GM06990 (cell line): ENCODE measurements at places on chromosomes 12 and 14.

DNA sequence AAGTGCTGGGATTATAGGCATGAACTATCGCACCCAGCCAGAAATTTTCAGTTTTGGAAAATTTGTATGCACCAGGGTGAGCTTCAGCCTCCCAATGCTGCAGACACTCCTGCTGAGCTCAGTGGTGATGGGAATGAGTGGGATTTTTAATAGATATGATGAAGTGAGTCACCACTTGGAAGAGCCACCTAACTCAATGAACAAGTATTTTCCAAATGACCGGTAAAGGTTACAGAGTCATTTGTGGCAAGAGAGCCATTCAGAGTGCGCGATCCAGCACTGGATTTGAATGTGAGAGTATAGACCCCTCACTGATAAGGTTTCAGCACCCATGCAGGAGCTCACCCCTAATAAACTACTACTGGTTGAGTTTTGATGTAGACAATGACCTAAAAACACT is 100.7 kb downstream of the PPP2R5C start:
- no peak for DNase-seq

GRCh38 chr14:54549862-54550261 is 17.1 kb upstream of the SAMD4A start:
- no peak for DNase-seq

DNA sequence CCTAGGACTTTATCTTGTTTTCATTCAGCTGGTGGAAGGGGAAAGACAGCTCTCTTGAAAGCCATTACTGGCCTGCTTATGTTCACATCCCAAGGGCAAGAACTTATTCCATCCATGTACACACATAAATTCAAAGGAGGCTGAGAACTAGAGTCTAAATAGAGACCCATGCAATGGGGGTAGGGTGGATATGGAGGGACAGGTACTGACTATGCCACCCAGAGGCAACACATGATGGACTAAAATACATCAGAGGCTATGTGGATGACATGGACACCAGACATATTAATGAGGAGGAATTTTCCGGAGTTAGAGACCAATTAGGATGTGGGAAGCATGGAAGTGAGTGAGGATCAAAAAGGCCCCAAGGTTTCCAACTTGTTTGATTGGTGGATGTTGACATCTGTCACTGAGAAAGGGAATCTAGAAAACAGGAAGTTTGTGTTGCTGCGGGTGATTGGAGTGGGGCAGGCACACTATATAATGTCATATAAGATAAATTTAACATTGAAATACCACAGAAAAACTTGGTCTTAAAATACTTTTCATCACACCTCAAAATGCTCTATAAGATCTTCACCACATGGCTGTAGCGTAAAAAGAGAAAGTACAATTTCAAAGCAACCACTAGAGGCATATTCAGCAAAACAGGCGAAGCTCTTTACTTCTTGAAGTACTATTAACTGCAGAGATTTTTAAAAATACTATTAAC is 130.4 kb downstream of the GRIP1 start:
- DNase-seq: no peak

- no peak for DNase-seq
These were observed 8.7 kb upstream of the EML1 start for GRCh38 chr14:99784508-99784907.

GRCh38 chr12:122499991-122500684 is 594 bp downstream of the ZCCHC8 start:
- DNase-seq: no peak

DNA sequence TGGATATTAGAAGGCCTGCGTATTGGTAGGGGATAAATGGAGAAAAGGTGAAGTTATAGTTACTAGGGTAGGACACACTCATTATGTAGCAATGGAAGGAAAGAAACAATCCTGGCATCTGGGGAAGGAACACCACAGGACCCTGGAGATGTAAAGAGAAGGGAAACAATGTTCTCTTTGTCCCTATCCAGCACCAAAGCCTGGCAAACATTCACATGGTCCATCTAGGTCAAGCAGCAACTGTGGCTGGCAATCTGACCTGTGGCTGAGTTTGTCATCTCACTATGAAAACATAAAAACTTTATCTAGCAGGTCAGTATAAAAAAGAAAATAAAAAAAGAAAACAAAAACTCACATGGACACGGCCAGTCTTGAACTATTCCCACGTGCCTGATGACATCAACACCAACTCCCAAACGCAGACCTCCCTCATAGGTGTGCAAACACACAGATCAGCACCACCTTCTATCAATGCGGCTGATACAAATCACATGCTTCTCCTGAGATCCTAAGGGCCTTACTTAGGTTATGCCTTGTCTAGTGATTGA is 2.6 kb downstream of the POMT2 start:
- DNase-seq: no peak

DNA sequence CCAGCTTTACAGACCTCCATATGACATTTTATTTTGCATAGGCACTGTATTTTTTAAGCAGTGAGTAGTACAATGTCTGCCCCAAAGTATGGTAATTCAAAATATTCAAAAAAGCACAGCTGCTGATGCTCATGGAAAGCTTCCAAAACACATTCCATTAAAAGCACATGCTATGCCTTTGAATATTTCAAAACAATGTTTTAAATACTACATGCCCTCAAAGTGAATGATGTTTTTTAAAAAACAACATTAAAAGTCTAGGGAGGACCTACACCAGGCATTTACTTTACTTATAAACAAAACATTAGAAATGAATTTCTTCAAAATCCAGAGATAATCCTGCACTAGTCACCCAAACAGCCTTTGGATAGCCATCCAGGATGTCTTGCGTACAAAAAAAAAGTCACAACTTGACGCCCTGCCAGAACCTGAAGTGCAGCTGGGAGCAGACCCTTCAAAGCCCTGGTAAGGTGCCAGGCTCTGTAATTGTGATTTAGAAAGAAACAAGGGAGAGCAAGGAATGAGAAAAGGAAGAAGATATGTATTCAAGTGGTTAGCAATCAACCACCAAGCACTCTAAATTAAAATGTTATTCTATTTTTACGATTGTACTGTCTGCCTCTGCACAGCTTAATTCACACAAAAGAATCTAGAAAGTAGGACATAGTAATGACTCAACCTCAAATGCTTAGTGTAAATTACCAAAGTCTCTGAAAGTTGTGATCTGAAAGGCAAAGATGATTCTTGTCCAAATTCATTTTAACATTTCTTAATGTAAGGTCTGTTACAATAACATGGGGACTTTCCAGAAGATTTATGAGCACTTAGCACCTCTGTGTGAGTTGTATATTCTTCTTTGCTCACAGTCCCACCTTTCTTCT is 31.9 kb downstream of the CEP83 start:
- peak; percentile 30 for DNase-seq

- no peak for DNase-seq
These were observed 599.8 kb upstream of the TMEM132C start for GRCh38 chr12:127667131-127667685.

DNA sequence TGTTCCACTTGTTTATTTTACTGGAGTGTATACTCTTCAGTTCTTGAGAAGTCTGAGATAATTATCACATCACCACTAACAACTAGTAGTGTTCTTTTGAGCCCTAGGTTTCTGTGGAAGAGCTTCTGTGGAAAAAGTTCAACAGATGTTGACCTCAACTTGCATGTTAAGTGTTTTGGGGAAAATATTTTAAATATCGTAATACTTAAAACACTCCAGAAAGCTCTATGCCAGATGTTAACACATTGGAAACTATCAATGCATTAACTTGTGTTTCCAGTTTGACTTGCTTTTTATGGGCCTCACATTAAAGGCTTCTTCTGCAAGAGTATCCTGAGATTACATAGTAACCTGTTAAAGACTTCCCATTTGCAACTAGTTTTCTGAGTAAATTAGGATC is 173.1 kb downstream of the DUSP6 start:
- no peak for DNase-seq

DNA sequence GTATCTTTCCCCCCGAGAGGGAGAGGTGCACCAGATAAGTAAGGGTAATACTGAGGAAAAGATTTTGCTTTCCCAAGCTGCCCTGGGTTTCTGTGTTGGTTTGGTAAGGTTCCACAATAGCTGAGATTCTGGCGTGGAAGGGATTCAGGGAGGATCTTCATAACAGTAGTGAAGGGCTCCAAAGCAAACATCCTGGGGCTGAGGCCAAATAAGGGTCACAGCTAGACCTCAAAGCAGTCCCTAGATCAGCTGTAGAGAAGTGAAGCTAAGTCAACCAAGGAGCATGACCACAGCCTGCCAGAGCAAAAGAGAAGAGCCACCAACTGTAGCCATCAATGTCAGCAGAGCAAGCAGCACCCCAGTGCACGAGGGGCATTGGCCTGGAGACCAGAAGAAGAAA is 73.2 kb upstream of the SLC35F4 start:
- no peak for DNase-seq

- DNase-seq: no peak
These were observed 68.1 kb upstream of the SFSWAP start for GRCh38 chr12:131642771-131643170.

DNA sequence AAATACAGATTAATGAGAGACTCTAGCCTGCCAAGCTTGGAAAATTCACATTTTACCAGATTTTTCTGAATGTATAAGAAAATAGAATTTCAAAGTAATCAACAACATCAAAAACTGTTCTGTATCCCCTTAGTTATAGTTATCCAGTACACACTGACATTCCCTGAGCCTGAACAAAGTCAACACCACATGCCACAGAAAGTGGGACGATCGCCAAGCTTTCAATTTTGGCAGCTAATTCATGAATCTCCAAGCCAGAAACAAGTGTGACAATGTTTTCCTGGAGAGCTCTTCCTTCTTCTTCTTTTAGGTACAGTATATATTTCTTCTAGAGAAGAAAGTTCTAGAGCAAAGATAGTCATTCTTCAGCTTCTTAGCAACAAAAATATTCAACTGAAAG is 290.2 kb downstream of the PRKD1 start:
- no peak for DNase-seq

DNA sequence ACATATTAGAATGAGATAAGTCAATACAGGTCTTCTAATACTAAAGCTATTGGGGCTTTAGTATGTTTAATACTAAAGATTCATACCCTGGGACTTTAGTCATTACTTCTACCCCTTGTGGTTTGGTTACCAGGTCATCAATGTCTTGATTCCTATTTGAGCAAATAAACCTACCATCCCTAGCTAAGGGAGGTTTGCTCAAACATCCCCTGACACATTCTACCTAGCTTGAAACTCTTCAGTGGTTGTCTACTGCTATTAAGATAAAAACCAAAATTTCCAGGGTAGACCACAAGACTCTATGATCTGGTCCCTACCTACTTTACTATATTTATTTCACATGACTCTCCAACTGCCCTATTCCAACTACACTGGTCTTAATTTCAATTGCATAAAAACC is 7.3 kb upstream of the C2CD5 start:
- DNase-seq: no peak

GRCh38 chr12:126873701-126874100 is 1393.3 kb upstream of the TMEM132C start:
- DNase-seq: no peak

- DNase-seq: no peak
These were observed 31.2 kb downstream of the CCDC59 start for GRCh38 chr12:82326905-82327503.

DNA sequence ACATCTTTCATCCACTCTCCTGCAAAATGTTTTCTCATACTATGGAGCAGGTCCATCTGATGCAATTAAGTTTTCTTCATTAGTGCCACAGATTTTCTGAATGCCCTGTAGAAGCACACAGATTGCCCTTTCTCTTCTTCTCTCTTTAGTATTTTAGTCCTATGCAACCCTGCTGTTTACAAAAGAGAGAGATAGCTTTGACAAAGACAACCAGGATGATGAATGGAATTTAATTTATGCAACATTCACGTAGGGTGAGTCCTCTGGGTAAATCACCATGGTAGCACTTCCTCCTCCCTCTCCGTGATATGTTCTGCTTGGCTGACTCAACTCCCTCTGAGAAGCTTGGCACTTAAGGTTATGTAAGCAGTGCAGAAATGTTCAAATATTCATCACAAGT is 400.9 kb upstream of the PDE3A start:
- DNase-seq: no peak

DNA sequence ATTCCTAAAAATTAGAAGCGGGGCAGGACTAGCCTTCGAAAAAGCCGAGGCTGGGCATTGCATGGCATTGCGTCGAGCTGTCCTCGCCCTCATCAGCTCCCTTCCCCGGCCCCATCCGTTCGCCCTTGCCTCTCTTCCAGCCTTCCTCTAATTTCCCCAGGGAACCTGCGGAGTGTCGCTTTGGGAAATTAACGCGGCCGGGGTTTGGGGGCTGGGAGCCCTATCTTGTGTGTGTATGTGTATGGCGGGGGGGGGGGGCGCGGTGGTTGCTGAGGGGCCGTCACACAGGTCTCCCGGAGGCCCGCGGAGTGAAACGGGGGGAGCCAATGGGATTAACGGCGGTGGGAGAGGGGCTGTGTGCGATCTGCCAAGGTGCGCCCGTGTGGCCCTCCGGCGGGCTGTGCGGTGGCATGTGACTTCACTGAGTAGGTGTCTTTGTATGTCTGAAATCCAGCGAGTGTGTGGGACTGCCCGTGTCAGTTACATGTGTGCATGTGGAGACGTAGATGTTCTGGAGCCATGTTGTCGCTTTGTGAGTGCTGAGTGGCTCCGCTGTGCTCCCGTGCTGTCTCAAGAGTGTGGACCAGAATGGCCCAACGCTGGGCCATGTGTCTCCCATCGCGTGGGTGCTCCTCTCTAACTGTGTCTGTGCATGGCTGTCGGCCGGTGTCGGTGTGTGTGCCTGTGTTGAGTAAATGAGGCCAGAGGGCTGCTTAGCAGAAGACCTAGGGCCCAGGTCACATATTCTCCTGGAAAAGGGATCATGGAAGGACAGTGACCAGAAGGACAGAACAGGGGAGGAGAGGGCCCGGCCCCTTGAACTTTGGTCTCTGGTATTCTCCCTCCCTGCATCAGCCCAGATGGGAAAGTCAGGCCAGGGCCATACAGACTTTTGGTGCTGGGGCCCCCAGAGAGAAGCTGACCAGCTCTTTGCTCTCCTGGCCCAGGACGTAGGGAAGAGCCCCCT is 1.5 kb downstream of the PTMS start:
- no peak for DNase-seq

DNA sequence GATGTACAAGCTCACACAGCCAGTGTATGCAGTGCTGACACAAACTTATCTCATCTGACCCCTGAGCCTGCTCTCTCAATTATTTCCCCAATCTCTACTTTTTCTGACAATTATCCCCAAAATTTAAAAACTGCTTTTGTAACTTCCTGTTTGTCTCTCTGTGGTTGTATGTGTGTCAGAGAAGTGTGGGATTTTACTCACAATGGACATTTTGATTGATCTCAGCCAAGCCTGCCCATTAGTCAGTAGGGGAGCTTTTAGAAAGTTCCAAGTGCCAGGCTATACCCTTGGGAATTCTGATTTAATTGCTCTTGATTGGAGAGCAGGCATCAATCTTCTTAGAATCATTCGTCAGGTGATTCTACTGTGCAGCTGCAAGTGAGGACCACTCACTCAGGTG is 64.9 kb upstream of the LMNTD1 start:
- no peak for DNase-seq

DNA sequence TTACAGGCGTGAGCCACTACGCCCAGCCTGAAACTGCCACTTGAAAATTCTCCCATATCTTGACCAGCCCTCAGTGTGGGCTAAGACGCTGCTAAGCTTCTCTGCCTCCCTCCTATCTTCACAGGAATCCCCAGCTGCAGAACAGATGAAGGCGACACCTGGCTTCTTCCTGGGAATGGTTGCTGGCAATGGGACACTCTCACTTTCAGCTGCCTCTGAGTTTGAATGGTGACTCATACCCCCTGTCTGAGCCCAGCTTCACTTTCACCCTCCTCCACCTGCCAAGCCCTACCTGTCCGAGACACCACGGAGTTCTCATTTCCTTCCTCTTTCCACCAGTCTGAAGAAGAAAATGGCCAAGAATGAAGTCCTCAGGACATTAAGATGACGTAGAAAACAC is 18.3 kb upstream of the VASH1 start:
- no peak for DNase-seq

GRCh38 chr12:20018406-20018805 is 349.9 kb upstream of the PDE3A start:
- no peak for DNase-seq
